Mesothelial cell of epicardium (in vitro differentiated cells): ENCODE measurements at places on chromosomes 5 and 9. TPM values are rescaled to one million over a fixed set of nuclear protein-coding genes. Genes with fewer than 3 reads are reported as not detected.

GRCh38 chr5:115267617-115268016, 4.9 kb upstream of the PGGT1B start:
- no peak for DNase-seq

DNA sequence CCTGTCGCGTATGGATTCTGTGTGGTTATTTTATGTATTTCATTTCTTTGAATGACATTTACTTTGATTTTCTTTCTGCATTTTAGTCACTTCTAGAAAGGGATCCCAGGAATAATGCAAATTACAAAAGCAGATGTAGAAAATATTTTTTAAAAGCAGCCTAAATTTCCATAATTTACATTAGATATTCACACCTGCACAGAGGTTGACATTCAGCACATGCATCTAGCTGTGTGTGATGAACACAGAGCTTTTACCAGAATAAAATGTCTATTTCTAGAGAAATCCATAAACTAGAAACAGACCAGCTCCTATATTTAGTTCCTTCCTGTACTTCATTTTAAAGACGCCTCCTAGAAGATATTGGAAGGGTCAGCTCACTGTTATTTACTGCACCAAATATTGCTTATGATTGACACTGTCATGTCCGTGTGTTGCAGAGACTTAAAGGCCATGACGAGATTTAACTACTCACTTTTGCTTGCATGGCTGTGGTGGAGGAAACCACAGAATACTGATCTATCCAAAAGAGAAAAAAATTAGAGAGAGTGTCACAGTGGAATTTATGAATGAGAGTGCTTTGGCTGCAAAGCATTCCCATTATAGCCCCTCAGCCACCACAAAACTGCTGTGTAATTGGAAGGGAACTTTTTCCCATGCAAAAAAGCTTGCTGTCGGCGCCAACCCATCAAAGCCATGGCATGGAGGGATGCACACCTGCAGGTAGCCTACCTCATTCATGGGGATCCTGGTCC, 58.1 kb downstream of the EBF1 start:
- no peak for DNase-seq

- no peak for DNase-seq
Measured at GRCh38 chr9:95947118-95947517, 71.6 kb downstream of the ERCC6L2 start.

IL13 gene
- total RNA-seq = 0.33 to 0.78 TPM (median 0.50 TPM) in 3 replicates

GRCh38 chr5:38899936-38900335, 54.1 kb downstream of the OSMR start:
- no peak for DNase-seq

IL4 gene
- not detected in 3 replicates for total RNA-seq

- no peak for DNase-seq
Measured at GRCh38 chr9:18910916-18911315, 122.1 kb downstream of the SAXO1 start.

GRCh38 chr5:65073250-65073661, 304.5 kb downstream of the CWC27 start:
- DNase-seq = no peak

FABP6 gene
- not detected in 3 replicates for total RNA-seq

FOXD4L3 gene
- 0.25 TPM in 2 of 3 replicates, not detected in the other for total RNA-seq

GRCh38 chr5:32071351-32071944, 102.7 kb downstream of the GOLPH3 start:
- DNase-seq = no peak

TAF11L5 gene
- total RNA-seq = not detected in 3 replicates

DNA sequence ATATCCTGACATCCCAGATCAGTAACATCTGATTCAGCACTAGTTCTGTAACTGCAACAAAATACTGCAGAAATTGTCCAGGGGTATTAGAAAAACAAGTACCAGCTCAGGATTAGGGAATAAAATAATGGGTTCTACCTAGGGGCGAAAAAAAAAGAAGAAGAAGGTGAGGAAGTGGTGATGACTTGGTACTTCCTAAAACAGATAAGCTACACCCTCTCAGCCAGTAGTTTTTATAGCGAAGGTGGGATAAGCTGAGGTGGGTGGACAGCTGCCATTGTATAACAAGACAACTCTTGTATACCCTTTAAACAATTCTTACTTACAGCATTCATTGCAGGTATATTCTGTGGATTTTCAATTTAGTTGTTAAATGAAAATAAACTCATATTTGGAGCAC, 19.1 kb downstream of the RAPGEF6 start:
- no peak for DNase-seq

GRCh38 chr9:116689486-116690032, 2.5 kb downstream of the TRIM32 start:
- no peak for DNase-seq
